ENCODE measurements at places on chromosomes 6 and 20.

GRCh38 chr6:51842804-51843378 lies 244.5 kb downstream of the PKHD1 start:
- no peak for DNase-seq

DNA sequence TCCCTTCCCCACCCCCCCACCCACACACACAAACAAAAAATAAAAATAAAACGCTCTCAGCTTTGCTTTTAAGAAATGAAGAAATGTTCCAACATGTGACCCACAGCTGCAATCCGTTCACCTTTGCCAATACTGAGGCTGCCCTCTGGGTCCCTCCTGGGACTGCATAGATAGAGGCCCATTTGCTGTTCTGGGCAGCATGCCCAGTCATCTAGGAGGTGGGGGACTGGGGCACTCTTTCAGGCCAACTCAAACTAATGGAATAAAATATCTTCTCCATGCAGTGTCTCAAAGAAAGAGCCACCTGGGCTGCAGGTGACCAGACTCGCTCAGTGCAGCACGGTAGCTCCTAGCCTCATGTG lies 79.9 kb downstream of the SLC22A3 start:
- no peak for DNase-seq

GRCh38 chr20:40575851-40576250 lies 113.2 kb downstream of the MAFB start:
- no peak for DNase-seq

DNA sequence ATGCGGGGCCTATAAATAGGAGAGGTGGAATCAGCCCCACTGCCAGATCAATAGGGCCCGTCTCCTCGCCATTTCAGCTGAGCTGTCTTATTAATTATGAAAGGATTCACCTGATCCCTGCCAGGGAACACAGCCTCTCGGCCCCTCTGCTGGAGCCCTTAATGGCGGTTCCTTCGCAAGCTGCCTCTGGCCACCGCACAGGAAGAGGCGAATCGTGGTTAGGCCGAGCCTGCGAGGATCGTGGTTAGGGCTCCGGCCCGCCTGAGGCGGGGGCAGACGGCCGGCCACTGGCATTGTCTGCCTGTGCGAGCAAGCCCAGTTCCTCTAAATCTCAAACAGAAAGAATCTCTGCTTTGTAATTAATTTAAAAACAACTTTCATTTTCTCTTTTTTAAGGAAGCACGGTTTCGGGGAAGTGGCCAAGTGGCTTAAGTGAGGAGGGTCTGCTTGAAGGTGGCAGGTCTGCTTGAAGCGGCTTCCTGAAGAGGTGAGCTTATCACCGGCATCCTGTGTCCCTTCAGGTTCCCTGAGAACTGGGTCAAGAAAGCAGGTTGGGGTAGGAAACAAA lies 9.2 kb downstream of the NRN1 start:
- DNase-seq, result peak; percentile 60

DNA sequence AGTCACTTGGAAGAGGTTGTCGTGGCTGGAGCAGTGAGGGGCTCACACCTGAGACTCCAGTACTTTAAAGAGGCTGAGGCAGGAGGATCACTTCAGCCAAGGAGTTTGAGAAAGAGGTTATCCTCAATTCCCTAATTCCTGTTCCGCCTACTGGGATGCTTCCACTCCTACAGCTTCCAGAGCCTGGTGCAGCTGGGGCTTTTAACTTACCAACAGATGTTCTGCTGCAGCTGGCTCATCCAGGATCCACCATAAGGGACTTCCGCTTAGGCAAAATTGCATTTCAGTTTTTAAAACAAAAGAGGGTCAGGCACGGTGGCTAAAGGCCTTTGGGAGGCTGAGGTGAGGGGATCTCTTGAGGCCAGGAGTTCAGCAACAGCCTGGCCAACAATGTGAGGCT lies 59.1 kb upstream of the CDYL start:
- DNase-seq, result no peak

DNA sequence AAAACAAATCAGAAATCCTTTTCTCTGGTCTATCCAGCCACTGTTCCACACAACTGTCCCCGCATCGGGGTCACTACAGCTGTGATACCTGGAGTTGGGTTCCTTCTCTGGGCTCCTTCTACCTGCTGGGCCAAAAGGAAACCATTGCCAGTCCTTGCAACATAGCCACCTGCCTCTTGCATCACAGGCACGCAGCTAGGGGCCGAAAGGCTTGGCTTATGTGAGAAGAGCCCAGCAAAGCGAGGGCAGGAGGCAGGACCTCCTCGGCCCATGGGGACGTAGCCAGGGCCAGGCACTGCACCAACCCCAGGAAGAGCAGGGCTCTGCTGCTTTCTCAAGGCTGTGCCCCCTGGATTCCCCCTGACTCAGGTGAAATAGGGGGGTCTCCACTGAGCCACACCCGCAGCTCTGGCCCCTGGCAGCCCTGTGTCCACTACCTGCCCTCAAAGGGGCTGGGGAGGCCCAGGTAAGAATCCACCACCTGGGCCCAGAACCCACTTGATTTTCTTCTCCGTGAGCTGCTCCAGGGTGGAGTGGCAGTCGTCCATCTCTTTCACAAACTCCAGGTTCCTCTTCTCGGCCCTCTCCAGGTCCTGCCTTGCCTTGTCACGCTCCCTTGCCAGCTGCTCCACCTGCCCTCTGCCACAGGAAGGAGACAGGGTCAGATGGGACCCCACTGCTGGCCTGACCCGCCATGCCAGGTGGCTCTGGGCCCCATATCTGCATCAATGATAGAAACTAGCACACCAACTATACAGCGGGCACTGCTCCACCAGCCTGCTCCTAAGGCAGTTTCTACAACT lies 88.9 kb downstream of the GINS1 start:
- no peak for DNase-seq

- no peak for DNase-seq
Observed at GRCh38 chr6:14735956-14736486, 509.8 kb upstream of the JARID2 start.

DNA sequence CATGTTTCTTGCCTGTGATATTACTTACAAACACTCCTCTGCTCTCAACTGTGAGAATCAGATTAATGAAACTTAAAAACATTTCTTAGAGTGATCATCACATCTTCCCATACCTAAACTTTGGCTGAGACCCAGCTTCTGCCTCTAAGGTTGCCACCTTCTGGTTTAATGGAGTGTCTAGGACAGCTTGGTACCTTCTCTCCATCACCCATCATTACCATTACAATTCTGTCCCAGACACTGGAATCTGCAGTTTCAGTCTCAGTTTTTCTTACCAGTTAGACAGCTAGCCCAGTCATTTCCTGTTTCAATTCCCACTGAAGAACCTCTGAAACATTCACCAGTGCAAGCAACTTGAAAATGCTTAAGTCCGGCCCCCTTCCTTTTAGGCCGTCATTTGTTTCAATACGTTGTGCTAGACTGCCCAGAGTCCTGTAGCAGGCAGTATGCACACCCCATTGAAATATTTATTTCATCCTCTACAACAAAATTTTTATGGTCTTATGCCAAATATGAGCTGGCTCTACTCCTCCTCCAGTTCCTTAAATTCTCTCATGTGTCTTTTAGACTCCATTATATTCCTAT lies 107.0 kb upstream of the FOXO3 start:
- no peak for DNase-seq

DNA sequence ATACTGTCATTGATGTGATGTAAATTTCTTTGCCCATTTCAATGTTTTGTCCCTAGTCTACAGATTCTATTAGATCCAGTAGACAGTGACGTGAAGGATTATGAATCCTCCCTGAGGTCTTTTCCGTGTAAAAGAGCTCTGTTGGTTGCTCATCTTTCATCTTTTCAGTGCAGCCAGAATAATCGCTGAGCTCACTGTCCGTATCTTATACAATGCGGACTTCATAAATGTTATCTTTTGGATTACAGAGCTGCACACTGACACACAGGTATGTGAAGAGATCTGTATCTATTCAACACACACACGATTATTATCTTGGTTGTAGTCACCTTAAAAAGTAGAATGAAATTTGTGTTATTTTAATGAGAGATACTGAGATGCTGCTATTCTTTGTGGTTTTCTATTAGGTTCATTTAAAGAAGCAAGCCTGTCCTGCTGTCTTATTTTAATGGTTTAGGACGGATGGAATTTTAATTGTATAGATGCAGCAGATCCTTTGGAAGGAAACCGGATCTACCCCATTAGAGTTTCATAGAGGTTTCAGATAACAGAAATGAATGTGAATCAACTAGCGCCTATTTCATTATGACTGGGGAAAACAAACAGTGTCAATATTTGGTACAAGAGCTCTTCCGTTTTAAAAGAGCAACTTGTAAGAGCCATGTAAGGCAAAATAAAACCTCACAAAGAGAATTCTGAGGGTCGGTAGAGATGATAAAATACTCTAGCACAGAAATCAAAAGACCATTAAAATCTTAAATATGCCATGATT lies 79.4 kb downstream of the BMP6 start:
- no peak for DNase-seq

- DNase-seq, result no peak
Observed at GRCh38 chr6:55557146-55557545, 21.8 kb downstream of the HMGCLL1 start.

DNA sequence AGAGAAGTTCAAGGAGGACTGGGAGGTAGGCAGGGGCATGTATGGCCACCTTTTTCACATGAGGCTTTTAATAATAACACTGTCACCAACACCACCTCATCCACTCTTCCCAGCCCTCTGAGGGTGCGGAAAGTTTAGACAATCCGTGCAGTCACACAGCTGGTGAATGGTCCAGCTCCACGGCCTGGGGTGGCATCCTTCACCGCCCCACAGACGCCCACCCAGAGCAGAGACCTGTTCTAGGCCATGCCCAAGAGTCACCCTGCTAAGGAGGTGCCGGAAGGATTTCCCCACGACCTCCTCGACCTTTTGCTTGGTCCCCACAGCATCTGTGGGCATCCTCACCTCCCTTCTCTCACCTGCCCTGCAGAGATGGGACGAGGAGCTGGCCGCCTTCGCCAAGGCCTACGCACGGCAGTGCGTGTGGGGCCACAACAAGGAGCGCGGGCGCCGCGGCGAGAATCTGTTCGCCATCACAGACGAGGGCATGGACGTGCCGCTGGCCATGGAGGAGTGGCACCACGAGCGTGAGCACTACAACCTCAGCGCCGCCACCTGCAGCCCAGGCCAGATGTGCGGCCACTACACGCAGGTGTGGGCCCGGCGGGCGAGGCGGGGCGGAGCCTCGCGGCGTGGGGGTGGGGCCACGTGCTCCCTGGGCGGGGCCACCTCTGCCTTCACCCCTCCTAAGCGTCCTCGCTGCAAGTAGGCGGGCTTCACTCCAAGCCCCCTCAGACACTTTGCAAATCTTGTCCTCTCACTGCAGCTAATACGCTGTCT lies 4.4 kb downstream of the PI16 start:
- no peak for DNase-seq

GRCh38 chr6:19998541-19998940 lies 161.4 kb downstream of the ID4 start:
- no peak for DNase-seq

DNA sequence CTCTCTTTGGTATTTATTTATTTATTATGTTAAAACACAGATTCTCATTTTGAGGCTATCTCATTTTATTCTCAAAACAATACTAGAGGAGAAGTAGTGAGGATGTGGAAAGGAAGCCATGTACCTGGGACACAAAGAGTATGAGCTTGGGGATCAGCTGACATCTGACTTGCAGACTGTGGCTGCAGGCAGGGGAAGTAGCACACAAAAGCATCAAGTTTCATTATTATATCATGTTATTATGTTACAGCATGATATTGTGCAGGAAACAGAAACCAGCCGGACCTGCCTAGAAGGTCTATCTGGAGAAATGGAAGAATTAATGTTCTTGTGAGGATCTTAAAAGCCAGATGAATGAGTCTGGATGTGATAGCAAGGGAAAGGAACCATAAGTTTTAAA lies 248.2 kb downstream of the KHDC1L start:
- no peak for DNase-seq

DNA sequence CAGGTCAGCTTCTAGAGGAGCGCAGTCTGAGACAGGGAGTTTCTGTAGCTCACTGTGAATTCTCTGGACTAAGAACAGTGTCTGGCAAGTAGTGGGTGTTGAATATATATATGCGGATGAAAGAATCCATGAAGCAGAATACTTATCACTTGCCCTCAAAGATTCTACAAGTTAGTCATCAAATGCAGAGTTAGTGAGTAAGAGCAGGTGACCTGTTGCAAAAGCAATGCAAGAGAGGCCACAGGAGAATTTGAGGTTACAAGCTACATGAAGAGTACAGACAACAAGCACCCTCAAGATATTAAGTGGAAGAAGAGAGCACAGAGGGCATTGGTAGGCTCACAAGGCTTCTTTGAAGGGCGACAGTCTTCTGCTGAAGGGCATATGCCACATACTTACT lies 103.4 kb upstream of the BTBD3 start:
- no peak for DNase-seq

DNA sequence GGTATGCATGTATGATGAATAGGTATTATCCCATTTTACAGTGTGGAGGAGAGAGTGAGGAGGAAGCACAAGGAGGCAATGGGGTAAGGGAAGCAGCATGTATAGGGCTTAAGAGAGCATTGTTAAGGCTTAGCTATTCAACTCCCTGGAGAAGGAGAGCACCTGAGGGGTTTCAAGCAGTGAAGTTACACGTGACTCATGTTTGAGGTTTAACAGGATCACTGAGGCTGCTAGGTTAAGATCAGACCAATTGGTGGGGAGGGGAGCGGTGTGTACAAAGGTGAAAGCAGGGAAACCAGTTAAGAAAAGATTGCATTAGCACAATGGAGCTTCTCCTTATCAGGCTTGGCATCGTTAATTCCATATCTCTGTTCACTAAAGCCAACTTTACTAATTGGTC lies 64.4 kb upstream of the NHSL1 start:
- no peak for DNase-seq

- peak; percentile 72 for DNase-seq
Observed at GRCh38 chr20:62918831-62919230, 7.5 kb downstream of the DIDO1 start.

DNA sequence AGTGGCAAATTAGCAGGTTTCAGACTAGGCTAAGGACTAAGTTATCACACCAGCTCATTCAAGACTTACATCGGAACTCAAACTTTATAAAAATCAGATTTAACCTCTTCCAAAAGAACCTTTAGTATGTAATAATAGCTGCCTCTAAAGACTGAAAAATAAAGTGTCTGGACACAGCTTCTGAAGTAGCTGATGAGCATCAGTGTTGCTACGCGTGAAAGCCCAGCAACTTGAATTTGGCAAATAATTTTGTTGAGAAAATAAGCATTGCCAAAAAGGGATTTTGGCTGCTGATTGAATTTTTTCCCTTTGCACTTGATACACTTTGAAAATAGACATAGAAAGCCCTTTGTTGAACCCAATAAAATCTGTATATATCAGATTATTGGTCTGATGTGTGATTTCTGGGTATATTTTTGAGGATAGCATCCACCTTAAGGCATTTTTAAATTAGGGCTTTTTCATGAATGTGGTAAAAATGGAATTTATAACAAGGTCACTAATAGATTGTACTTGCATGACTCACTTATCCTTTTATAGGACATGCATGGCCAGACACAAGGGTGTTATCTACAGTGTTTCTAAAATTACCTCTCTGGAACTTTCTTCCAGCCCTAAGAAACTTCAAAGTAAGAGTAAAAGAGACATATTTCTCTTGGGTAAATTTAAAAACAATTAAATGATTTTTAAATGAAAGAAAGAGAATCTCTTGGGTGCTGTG lies 350.4 kb downstream of the TENT5A start:
- DNase-seq, result no peak

GRCh38 chr6:165231581-165232561 lies 77.5 kb downstream of the C6orf118 start:
- no peak for DNase-seq

Data from activated CD8-positive, alpha-beta memory T cell treated with anti-CD3 and anti-CD28 coated beads, Interleukin-2, amount 50 U/mL, for 48 hours (primary cell).